ENCODE measurements at places on chromosomes 11 and 22. TPM values are rescaled to one million over a fixed set of nuclear protein-coding genes. Genes with fewer than 3 reads are reported as not detected.
A peak's percentile ranks its signal among the peaks of the same experiment; 100 is the strongest.

DNA sequence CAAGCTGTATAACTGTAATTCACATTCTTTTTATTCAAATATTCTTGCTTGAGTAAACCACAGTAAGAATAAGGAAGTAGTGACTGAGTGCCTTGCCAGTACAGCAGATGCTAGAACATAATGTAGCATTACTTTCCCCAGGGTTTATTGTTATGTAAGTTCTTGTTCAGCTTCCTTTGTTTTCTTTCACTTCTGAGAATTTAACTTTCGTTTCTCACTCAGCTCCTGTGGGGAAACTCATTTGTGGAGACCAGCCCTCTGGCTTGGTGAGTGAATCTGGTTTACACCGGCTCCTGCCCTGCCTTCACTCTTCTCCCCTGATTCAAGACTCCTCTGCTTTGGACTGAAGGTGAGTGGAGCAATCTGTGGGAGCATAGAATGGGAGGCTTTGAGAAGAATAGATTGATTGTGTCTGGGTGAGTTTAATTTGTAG is at the start of gene TRIM22:
TRIM22 (plus strand) TSS at position 240 of the 433 bp plus-strand sequence. CDS start 6,443 bp downstream, outside the sequence.
- H3K27ac ChIP-seq, result peak within 1 kb of the TSS; percentile 94
- peaks cover 2% of the 10 kb centered on the region for H3K36me3 ChIP-seq
- H3K4me3 ChIP-seq, result peak within 1 kb of the TSS; percentile 71
- no peaks in the 10 kb centered on the region for H3K27me3 ChIP-seq
- peaks cover 5% of the 10 kb centered on the region for H3K4me1 ChIP-seq

DNA sequence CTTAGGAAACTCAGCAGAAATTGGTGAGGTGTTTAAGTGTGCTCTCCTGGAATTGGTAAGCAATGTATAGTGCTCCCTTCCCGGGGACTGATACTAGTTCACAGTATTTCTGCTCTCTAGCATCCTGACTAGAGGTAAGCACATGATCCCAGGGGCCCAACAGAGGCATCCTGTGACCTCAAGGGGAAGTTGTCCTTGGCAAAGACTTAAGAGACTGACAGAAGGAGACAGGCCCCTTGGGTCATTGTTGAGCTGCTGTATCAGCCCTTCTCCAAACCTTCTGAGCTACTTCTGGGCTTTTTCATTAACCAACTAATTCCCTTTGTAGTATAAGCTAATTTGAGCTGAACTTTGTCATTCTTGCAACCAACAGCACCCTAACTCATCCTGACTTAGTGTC is 4.3 kb upstream of the TBC1D22A start:
- no peak for DNase-seq
- peaks cover 19% of the 10 kb centered on the region for H3K4me1 ChIP-seq
- no peaks in the 10 kb centered on the region for H3K27me3 ChIP-seq
- H3K4me3 ChIP-seq, result no peak overlapping the region

DNA sequence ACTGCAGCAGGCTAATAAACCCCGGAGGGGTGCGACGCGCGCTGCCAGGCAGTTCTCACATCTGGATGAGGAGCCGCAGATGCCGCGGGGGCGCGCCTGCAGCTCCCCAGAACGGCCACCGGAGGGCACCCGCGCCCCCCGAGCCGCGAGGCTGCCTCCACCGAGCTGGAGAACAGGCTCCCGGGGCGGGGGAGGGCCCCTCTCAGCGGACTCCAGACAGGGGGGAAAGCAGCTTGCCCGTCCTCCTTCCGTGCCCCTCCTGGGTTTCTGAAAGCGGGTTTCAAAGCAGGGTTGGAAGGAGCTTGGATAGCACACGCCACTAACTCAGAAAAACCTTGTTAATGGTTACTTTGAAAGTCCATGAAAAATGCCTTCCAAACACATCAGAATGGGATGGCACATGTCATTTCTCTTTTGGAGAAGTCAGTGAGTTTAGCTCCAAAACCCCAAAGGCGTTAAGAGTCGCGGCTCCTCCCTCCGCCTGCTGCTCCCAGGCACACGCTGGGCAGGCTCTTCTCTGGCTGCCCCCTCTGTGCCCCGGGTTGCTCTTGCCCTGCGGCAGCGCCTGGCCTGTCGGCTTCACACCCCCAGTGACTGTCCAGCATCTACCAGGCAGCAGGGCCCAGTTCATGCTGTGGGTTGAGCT is 317.8 kb downstream of the NTM start:
- H3K27me3 ChIP-seq, result peaks cover 17% of the 10 kb centered on the region
- no peak overlapping the region for H3K27ac ChIP-seq
- peaks cover 3% of the 10 kb centered on the region for H3K4me1 ChIP-seq
- no peaks in the 10 kb centered on the region for H3K36me3 ChIP-seq

The SPDYC gene
- not detected for polyA plus RNA-seq

DNA sequence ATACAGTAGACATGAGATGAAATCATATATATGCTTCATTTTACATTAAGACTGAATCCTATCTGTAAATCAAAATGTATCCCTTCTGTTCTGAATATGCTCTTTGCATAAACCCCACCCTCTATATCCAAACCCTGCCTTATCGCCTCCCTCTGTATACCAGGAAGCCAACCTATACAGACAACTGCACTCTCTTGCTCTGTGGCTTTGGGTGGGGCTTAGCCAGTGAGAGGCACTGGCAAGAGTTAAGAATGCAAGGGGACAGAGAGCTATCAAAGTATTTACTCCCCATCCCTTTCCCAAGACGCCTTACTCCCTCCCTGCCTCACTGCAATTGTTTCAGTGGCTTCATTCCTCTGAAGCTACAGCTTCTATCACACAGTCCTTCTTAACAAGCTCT is 309.8 kb downstream of the TTC28 start:
- no peak for DNase-seq
- no peak overlapping the region for H3K4me3 ChIP-seq
- H3K4me1 ChIP-seq, result no peaks in the 10 kb centered on the region
- H3K27me3 ChIP-seq, result no peaks in the 10 kb centered on the region
- no peaks in the 10 kb centered on the region for H3K36me3 ChIP-seq

Data from IMR-90 (cell line).